Ureter (tissue), 1 donor: ENCODE measurements at places on chromosomes 5 and 9. TPM values are rescaled to one million over a fixed set of nuclear protein-coding genes. Genes with fewer than 3 reads are reported as not detected.

DNA sequence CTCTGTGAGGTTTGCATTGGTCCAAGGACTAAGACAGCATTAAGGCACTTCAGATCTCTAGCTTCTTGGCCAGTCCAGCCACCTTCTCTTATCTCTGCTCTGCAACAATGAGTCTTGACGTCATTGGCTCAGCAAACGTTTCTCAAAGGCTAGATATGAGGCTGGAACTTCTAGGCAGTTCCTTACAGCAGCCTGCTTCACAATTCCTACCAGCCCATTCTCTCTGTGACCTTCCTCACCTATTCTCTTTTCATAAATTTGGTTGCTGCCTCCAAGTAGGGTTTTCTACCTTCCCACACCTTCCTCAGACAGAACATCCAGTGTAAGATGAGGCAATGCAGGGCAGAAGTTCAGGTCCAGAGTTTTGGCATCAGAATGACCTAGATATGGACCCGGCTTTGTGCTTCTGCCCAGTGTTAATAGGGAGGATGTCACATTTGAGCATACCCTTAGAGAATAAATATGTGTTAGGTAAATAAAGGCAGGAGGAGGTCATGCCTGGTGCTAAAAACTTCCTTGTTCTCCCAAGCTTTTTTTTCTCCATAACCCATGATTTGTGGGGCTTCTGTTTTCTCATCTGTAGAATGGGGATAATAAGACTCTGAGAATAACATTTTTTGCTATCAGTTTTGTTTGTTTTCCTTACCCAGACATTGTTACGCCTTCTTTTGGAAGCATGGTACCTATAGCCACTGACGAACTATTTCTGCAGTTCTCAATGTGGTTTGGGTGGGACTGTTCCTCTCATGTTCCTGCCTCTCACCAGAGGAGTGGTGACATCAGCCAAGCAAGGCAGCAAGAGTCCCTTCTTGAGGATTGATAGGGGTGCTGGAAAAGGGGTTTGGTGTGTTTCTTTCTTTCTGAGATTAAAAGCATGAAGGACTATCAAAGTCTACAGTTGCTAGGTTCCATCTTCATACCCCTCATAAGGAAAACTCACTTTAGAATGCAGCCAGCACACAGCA is 220.6 kb upstream of the TRIM32 start:
- no peak for DNase-seq

GRCh38 chr9:6880626-6881025 is 122.9 kb downstream of the KDM4C start:
- DNase-seq: no peak

DNA sequence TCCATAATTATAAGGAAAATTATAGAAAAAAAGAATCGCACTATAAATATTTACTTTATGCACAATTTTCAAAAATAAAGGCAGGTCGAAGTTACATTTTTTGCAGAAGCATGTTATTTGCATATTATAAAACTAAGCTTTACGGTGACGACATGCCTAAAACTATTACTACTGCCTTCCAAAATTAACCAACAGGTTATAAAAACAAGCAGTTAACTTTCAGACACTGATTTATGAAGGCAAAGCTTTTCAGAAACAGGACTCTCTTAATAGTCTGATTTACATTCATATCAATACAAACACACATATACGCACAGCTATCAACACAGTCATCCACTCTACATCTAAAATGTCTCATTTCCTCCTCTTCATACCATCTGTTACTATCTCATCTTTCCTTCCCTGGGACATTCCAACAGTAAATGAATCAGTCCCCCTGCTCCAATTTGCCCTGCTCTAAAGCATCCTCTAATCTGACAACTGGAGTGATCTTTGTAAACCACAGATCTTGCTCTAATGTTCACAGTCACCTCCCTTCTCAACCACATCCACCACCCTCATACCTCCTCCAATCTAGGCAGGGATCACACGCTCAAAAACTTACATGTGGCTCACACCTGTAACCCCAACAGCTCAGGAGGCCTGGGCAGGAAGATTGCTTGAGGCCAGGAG is 21.6 kb downstream of the FBXW11 start:
- no peak for DNase-seq

DNA sequence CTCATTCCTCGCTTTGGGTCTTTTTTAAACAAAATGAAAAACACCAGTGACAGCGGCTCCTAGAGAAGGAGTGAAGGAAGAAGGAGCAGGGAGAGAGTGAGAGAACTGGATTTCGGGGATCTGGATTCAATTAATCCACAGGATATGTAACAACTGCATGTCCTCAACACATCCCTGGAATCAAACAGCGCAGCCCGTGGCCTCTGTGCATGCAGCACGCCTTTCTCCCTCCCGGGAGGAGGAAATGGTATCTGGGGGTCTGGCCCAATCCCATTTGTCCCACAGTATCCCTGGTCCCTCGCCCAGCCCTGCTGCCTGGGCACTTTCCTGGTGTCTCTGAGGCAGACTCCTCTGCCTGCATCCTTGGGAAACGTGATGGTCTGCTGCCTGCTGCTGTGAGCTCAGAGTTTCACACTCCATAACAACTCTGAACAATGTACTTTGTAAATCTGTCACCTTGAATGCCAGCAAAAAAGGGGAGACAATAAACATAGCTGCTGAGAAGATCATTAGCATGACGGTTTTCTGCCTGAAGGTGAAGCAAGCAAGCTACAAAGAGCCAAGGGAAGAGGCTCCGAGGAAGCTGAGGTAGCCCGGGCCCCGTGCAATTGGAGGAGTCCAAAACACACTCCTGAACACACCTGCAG is 56.1 kb downstream of the PTCH1 start:
- DNase-seq: no peak

DNA sequence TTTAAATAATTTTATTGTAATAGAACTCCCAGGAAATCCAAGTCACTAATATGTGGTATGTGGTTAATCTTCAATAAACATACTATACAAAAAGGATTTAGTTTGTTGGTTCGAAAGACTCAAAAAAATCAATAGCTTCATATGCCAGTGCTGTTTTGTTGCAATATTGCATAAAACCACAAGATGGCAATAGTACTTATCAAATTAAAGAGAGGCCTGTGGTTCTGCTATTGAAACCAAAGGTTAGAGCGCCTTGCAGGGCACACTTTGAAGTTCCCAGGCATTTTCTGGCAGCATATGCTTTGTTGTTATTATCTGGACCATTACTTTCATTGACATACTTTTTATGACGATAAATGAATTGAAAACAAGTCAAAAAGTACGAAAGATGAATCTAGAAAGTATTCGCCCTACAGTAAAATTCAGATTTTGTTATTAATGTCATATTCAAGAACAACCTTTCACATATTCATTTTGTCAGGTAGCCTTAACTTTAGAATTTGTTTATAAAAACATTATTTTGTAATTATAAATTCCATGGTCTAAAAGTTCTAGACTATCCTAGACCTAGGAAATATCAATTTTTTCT is 316.3 kb downstream of the MCTP1 start:
- no peak for DNase-seq

DNA sequence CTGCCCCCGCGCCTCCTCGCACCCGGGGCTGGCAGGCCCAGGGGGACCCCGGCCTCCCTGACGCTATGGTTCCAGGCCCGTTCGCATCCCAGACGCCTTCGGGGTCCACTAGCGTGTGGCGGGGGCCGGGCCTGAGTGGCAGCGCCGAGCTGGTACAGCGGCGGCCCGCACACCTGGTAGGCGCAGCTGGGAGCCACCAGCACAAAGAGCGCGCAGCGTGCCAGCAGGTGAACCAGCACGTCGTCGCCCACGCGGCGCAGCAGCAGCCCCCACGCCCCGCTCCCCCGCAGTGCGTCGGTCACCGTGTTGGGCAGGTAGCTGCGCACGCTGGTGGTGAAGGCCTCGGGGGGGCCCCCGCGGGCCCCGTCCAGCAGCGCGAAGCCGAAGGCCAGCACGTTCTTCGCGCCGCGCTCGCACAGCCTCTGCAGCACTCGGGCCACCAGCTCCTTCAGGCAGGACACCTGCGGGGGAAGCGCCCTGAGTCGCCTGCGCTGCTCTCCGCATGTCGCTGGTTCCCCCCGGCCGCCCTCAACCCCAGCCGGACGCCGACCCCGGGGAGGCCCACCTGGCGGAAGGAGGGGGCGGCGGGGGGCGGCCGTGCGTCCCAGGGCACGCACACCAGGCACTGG is 548 bp downstream of the TERT start:
- DNase-seq: no peak

DNA sequence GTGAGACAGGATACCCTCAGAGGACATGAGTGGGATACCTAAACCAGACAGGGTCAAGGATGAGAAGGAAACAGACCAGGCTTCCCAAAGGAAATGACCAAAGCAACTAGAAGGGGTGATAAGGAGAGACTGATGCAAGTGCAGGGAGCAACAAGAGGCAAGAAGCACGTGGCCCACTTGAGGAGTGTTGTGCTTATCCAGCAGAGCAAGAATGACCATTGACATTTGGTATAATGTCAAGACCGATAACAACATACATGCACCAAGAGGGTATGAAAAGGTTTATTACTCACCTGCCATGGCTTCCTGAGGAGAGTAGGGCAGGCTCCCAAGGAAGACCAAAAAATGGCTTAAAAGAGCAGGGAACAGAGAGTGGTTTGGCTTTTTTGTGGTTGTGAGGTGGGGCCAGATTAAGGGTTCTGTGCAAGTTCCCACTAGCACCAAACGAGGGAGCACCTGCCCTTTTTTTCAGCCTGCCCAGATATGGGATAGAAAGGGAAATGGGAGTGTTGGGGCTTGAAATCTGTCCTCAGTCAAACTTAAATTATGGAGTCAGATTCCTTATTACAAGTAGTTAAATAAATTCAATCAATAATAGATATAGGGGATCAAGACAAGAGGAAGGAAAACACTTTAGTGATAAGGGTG is 513.6 kb downstream of the RASEF start:
- DNase-seq: no peak

DNA sequence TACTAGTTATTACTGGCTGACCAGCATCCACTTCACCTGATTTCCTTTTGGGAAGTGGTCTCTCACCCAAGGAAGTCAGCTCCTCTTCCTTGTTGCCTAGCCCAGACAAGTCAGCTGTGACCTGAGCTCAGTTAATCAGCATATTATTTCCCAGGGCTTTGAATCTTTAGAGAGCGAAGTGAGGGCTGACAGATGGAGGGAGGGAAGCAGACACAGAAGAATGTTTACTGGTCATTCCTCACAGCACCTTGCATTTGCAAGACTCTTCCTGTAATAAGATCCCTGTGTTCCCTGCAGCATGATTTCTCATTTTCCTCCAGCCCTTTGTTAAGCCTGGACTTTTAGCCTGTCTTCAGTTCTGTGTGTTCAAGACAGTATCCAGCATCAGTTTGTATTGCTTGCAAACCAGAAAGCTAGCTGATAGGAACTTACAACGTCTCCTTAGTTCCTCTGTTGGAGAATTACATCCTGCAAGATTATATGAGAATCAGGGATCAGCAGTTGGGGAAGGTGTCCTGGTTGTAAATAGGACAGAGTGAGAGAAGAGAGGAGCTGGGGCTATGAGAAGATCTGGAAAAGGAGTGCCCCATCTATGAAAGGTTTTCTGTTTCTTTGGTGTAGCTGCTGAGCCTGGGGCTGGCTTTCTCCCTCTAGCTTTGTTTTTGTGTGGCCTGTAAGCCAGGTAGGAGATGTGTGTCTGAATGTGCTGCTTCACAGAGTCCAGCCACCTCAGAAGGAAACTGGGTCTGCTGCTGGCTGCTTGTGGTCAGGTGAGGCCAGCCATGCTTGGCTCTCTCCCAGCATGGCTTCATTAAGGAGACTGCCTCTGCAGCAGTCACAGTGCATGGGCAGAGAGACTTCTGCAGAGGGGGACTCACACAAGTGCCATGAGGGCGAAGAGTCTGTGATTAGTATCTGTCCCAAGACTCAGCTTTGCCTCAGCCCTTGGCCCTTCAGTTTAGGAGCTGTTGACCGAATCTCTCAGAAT is 50.3 kb downstream of the MAN2A1 start:
- DNase-seq: no peak

- DNase-seq: no peak
Measured at GRCh38 chr5:122909470-122910100, 64.2 kb downstream of the SNX24 start.

DNA sequence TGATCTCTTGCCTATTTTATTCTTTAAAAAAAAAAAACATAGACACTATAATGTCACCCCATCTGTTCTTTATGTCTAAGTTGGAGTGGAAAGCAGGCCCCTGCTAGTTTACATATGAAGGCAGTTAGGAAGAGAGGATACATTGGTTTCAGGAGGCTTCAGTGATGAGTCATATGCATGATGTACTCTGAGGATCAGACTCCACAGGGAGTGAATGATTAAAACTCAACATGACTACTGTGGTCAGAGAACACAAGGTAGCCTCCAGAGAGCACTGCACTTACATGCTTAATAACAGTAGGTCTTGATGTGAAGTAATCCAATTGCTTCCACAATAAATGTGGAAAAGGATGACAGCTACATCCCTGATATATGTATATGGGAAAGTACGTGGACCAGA is 22.7 kb upstream of the FSTL4 start:
- no peak for DNase-seq

GRCh38 chr5:9245071-9245470 is 300.8 kb downstream of the SEMA5A start:
- DNase-seq: no peak

GRCh38 chr5:177429248-177430040 is 3.0 kb downstream of the GRK6 start:
- peak; percentile 72 for DNase-seq

GRCh38 chr5:87400305-87400899 is 12.3 kb downstream of the CCNH start:
- no peak for DNase-seq

Gene OR5C1
- total RNA-seq: not detected

Gene NME5
- total RNA-seq: 11.1 TPM

Gene TLX3
- total RNA-seq: not detected

Gene UAP1L1
- total RNA-seq: 12.7 TPM

Gene PCDHB9
- 1.9 TPM for total RNA-seq

Gene CDC20B
- total RNA-seq: not detected

Gene FAM200C
- 5.3 TPM for total RNA-seq

Gene SLC36A2
- not detected for total RNA-seq
